Upper lobe of right lung (tissue), 1 donor: ENCODE measurements at places on chromosomes 1 and 21.

DNA sequence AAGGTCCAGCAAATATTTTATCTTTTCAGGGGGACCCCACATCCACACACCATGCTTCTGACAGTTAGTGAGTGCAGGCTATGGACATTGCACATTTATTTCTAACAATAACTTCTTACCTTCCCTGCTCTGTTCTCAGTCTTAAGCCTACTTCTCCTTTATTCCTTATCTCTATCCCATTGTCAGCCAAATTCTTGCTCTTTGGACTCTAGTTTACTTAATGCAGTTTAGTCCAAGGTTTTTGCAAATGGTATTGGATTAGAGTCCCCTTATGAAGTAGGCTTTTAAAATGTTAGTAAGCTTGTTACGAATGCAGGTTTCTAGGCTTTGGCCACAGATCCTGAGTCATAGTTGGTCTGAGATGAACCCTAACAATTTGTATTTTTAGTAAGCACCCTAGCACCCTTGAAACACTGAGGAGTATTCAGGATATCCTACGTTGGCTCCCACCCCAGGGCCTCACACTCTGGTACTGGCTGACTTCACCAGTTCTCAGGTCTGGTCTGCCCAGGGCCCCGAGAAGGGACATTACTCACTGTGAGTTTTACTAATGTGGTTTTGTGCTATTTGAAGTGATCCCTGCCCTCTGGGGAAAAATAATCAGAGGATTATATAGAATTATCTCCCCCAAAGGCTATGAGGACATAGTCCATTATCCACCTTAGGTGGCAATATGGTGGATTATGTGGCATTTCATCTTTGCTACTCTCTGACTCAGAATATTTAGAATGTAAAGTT is 239.5 kb downstream of the TGFB2 start:
- no peak for DNase-seq

DNA sequence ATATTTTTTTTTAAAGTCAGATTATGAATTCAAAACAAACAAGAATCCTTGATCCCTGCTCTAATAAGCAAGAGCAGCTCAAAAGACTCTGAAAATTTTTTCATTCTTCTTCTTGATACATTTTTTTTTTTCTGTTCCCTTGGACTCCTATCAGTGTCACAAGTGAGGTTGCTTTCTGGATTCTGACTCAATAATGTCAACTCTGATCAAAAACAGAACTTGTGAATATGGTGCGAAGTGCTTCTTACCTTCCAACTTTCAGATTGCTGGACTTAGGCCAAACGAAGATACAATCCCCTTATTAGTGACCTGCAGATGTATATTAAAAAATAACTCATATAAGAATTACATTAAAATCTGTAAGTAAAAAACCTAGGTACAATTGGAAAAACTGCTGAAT is 136.1 kb downstream of the GPATCH2 start:
- DNase-seq: no peak

GRCh38 chr1:3740042-3740441 is 12.2 kb upstream of the CCDC27 start:
- no peak for DNase-seq

DNA sequence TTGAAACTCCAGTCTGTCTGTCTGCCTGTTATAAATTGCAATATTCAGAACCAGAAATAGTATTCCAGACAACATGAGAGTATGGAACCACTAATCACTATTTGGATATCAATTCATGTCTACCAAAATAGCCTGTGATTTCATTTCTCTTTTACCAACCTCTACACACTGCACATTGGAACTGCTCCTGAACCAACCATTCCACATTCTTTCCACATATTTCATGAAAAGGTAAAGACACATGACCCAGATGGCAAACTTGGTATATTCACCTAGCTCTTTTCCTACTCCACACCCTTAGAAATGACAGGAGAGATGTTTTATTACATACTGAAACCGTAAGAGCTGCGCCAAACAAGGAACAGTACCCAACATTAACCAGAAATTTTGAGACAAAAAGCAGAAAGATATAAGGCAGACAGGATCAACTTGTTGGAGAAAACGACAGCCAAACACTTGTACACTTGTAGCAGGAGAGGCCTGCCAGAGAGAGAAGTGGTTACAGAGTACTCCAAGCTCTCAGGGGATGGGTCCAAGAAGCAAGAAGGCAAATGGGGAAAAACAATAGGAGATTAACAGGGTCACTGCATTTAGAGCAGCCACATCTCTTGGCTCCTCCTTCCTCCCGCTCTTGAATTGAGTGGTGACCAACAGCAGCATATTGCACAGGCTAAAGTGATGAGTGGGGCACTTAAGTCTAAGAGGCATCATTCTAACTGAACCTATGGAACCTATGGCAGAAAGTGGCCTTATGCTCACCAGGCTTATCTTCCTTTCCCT is 148.7 kb downstream of the SETD4 start:
- no peak for DNase-seq

DNA sequence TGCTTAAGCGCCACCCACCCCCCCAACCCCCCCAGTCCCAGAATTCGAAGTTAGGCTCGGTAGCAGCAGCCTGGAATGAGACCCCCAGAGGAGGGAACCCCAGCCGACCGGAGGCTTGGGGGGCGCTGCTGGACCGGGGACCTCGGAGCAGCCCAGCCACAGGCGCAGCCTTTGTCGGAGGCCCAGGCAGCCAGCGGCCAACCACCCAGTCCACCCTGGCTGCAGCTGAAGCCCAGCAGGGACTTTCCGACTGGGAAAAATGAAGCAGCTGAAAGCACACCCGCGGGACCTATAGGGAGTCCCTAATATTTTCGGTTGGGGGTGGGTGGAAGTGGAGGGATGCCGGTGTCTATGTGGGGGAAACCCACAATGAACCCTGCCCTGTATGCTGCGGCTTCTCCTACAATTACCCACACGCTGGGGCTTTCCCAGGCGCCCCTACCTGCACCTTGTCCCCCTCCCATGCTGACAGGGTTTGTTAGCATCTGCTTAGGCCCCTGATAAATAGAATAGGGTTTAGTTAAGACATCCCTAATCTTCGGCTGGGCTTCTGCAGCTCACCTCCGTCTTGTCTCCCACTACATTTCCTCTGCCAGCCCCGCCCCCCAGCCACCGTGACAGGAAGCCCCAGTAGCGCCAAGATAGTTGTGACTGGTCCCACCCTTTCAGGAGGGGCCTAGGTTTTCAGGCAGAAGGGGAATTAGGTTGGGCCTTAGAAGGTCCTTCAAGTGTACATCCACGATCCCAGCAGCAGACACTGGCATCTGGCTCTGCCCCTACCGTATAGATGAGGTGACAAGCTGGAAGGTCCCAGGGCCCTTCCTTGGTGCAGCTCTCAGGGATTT is 838 bp downstream of the CCDC28B start:
- peak; percentile 74 for DNase-seq
